ENCODE measurements at places on chromosomes 16 and 17.
A peak's percentile ranks its signal among the peaks of the same experiment; 100 is the strongest.

DNA sequence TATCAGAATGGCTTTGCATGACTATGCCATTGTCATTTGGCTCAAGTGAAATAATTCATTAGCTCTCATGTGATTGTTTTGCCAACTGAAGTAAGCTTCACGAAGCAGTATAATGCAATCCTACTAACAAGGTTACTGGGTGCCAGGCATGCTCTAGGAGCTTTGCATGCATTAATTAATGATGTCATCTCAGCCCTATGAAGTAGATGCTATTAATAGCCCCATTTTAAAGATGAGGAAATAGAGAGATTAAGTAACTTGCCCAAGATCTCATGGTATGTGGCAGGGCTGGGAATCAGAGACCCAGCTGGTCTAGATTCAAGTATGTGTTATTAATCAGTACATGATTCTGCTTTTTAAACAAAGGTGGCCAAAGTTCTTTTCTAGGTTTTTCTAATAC lies 14.1 kb downstream of the KRT39 start:
- no peak overlapping the region for H3K4me3 ChIP-seq
- no peak overlapping the region for H3K27ac ChIP-seq
- H3K36me3 ChIP-seq, result no peaks in the 10 kb centered on the region
- DNase-seq, result peak; percentile 10
- H3K4me1 ChIP-seq, result no peaks in the 10 kb centered on the region
- no peaks in the 10 kb centered on the region for H3K27me3 ChIP-seq

DNA sequence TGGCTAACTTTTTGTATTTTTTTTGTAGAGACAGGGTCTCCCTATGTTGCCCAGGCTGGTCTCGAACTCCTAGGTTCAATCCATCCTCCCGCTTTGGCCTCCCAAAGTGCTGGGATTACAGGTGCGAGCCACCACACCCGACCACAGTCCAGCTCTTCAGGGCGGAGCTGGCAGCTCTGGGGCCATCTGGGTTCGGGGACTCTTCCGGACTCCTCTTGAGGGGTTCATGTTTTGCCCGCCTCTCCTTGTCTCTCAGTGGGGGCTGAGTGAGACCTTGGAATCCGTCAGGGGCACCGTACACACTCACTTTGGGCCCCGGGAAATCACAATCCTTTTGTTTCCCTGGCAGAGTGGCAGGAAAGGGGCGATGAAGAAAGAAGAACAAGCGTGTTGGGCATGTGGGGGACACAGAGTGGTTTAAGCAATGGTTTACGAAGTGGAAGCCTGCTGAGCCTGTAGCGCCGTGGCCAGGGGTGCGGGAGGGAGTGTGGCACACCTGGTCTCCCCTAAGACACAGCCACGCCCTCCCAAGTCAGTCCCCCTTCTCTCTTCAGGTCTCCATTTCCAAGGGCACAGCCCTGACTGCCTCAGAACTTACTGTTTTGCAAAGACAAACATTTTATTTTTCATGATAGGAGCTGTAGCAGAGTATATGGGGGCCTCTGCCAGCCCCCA lies 26.1 kb downstream of the TNS4 start:
- DNase-seq, result no peak
- no peak overlapping the region for H3K4me3 ChIP-seq
- H3K27me3 ChIP-seq, result no peaks in the 10 kb centered on the region
- H3K36me3 ChIP-seq, result no peaks in the 10 kb centered on the region
- peaks cover 7% of the 10 kb centered on the region for H3K4me1 ChIP-seq

DNA sequence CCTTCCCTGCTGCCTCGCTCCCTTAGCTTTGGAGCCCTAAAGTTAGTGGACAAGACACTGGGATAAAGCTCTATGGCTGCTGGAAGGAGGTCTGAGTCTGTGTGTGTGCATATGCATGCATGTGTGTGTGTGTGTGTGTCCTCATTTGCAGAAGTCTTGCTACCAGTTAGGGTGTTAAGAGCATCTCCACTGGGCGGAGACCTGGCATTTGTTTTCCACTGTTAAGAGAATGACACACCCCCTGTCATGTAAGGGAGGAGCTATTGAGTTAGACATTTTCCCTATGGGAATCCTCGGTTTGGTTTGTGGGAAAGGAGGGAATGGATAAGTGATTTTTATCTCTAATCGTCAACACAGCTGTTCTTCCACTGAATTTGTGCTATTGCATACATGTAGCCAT lies 24.8 kb upstream of the ARHGAP23 start:
- no peak overlapping the region for H3K27ac ChIP-seq
- H3K36me3 ChIP-seq, result no peaks in the 10 kb centered on the region
- H3K4me1 ChIP-seq, result no peaks in the 10 kb centered on the region
- peak; percentile 67 for DNase-seq
- H3K4me3 ChIP-seq, result no peak overlapping the region

DNA sequence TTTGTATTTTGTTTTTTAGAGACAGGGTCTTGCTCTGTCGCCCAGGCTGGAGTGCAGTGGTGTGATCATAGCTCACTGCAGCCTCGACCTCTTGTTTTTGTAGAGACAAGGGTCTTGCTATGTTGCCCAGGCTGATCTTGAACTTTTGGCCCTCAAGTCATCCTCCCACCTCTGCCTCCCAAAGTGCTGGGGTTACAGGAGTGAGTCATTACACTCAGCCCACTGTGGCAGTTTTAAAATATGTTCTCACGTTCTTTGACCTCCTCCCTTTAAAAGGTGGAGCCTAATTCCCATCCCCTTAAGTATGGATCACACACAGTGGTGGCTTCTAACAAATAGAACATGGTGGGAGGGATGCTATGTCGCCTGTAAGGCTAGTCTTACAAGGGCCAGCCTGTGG lies 67.7 kb downstream of the ZDHHC7 start:
- no peak overlapping the region for H3K4me3 ChIP-seq
- H3K4me1 ChIP-seq, result no peaks in the 10 kb centered on the region
- no peak for DNase-seq
- no peaks in the 10 kb centered on the region for H3K27me3 ChIP-seq
- H3K36me3 ChIP-seq, result no peaks in the 10 kb centered on the region

- H3K36me3 ChIP-seq, result no peaks in the 10 kb centered on the region
- H3K4me1 ChIP-seq, result no peaks in the 10 kb centered on the region
- no peaks in the 10 kb centered on the region for H3K27me3 ChIP-seq
- H3K4me3 ChIP-seq, result no peak overlapping the region
- H3K27ac ChIP-seq, result no peak overlapping the region
- DNase-seq, result peak; percentile 79
Observed at GRCh38 chr16:11949527-11949926, 7.7 kb upstream of the NPIPB2 start.

GRCh38 chr16:57471209-57471608 lies 8.7 kb downstream of the POLR2C start:
- H3K4me1 ChIP-seq, result peaks cover 11% of the 10 kb centered on the region
- DNase-seq, result no peak
- no peak overlapping the region for H3K27ac ChIP-seq

DNA sequence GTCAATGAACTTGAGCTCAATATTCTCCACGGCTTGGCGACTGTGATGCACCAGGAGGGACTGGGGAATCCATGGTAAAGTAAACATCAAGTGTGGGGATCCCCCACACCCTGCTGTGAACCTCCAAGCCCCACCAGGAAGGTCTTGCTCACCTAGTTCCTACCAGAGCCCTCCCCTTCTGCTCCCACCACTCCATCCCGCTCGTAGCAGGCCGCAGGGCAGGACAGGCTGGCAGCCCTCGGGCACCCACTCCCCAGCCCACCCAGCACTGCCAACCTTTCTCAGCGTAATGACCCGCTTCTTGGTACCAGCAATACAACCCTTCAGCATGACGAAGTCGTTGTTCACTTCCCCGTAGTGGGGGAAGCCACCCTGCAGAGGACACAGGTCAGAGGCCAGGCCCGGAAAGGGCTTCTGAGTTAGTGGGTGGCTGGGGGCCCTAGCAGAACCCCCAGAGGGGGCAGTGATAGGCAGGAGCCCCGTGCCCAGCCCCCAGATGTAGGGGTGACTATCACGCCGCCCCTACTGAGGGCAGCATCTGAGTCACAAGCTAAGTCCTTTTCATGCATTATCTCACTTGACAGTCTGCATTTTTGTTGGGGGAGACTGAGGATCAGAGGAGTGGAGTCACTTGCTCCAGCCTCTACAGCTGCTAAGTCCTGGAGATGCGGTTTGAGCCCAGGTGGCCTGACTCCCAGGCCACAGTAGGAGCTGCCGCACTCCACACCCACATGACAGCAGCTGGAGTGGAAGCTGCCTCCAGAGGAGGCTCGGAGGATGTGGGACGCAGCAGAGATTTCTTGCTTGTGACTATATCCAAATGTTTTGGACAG lies 2.8 kb upstream of the MSRB1 start:
- no peak overlapping the region for H3K27ac ChIP-seq
- H3K36me3 ChIP-seq, result no peaks in the 10 kb centered on the region
- H3K27me3 ChIP-seq, result no peaks in the 10 kb centered on the region
- no peak overlapping the region for H3K4me3 ChIP-seq

DNA sequence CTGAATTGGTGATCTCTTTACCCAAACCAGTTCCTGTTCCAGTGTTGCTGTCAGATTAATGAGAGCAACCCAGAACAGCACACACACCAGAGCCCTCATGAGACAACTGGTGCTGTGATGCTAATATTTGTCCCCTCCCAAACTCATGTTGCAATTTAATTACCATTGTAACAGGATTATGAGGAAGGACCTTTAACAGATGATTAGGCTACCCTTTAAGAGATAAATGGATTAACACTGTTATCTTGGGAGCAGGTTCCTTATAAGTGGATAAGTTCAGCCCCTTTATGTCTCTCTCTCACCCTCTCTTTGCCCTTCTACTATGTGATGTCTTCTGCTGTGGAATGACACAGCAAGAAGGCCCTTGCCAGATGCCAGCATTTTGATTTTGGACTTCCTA lies 1.1 kb upstream of the CCDC182 start:
- no peaks in the 10 kb centered on the region for H3K27me3 ChIP-seq
- peaks cover 13% of the 10 kb centered on the region for H3K4me1 ChIP-seq
- H3K4me3 ChIP-seq, result no peak overlapping the region
- no peaks in the 10 kb centered on the region for H3K36me3 ChIP-seq
- H3K27ac ChIP-seq, result peak overlapping the region; percentile 39
- peak; percentile 75 for DNase-seq

- H3K4me1 ChIP-seq, result no peaks in the 10 kb centered on the region
- DNase-seq, result no peak
- no peaks in the 10 kb centered on the region for H3K27me3 ChIP-seq
- H3K27ac ChIP-seq, result no peak overlapping the region
- no peak overlapping the region for H3K4me3 ChIP-seq
- no peaks in the 10 kb centered on the region for H3K36me3 ChIP-seq
Observed at GRCh38 chr17:69117855-69118784, 23.6 kb downstream of the ABCA6 start.

GRCh38 chr17:44351961-44352827 lies 7.1 kb downstream of the GRN start:
- no peaks in the 10 kb centered on the region for H3K4me1 ChIP-seq
- H3K36me3 ChIP-seq, result no peaks in the 10 kb centered on the region
- H3K4me3 ChIP-seq, result no peak overlapping the region
- no peak for DNase-seq
- no peaks in the 10 kb centered on the region for H3K27me3 ChIP-seq

GRCh38 chr17:68125111-68125870 lies 89.8 kb downstream of the KPNA2 start:
- no peaks in the 10 kb centered on the region for H3K4me1 ChIP-seq
- no peak overlapping the region for H3K27ac ChIP-seq

GRCh38 chr17:2484876-2485275 lies 26.8 kb downstream of the METTL16 start:
- peak; percentile 86 for DNase-seq
- no peaks in the 10 kb centered on the region for H3K27me3 ChIP-seq
- no peaks in the 10 kb centered on the region for H3K36me3 ChIP-seq
- peaks cover 5% of the 10 kb centered on the region for H3K4me1 ChIP-seq

DNA sequence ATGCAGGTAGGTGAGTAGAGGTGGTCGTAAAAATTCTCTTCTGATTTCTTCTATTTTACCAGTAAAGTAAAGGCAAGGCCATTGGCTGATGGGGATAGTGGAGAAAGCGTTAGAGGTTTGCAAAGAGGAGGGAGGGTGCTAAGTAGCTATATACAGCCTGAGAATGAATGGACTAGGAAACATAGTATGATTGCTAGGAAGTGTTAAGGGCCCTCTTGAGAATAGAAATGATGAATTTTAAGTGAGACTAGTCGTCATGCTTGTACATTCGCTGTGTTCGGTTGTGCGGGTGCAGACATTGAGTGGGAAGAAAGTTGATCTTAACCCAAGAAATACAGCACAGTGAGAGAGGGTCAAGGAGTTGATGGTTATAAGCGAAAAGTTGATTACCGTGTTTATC lies 7.2 kb upstream of the HS3ST2 start:
- H3K4me3 ChIP-seq, result no peak overlapping the region
- no peaks in the 10 kb centered on the region for H3K27me3 ChIP-seq
- no peaks in the 10 kb centered on the region for H3K4me1 ChIP-seq
- no peak for DNase-seq

DNA sequence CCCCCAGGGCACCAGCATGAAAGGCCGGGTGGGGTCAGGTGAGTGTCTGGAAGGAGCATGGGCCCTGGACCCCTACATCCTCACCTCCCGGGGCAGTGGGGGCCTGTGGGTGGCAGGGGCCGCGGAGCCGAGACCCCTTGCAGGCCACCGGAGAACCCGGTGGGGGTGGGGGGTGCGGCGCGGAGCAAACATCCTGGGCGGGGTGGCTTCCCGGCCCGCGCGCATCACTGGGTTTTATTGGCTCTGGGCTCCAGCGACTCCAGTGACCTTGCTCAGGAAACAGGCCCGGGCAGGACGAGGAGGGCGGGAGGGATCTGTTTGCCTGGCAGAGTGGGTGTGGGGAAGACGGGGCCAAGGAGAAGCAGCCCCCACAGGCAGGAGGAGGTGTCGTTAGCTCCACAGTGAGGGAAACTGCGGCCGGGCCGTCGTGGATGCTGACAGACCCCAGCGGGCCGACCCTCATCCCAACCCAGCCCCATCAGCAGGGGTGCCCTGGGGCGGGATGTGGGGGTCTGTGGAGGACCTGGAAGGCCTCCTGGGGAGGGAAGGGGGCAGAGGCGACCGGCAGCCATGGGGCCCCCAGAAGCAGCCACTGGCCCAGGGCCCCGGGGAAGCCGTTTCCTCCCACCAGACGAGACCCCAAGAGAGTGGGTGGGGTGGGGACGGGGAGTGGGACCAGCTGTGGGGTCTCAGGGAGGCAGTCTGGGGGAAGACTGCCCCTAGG lies 10.6 kb downstream of the SSTR5 start:
- no peaks in the 10 kb centered on the region for H3K27me3 ChIP-seq
- no peak overlapping the region for H3K4me3 ChIP-seq
- no peak overlapping the region for H3K27ac ChIP-seq

DNA sequence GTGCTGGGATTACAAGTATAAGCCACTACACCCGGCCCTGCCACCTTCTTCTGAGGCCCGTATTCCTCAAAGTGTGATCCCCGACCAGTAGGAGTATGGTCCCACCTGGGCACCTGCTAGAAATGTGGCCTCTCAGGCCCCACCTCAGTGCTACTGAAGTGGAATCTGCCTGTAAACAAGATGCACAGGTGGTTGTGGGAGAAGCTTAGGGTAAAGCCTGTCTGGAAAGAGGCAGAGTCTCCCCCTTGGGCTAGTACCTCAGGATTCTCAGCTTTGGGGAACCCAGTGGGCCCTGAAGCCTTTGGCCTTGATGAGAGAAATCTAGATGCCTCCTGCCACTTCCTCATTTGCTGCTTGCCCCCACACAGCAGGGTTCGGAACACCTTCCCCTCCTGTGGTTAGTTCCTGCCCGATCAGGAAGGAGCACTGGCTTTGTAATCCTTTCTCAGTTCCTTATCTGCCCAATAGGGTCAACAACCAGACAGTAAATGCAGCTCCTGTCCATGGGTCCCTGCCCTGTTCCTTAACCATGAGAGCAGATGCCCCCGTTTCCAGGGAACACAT lies 25.2 kb downstream of the TK2 start:
- DNase-seq, result no peak
- no peaks in the 10 kb centered on the region for H3K27me3 ChIP-seq
- H3K4me3 ChIP-seq, result no peak overlapping the region
- no peaks in the 10 kb centered on the region for H3K36me3 ChIP-seq
- H3K27ac ChIP-seq, result no peak overlapping the region

Measured in mesendoderm (in vitro differentiated cells).